Natural killer cell (primary cell): ENCODE measurements at places on chromosomes 5 and 9. TPM values are rescaled to one million over a fixed set of nuclear protein-coding genes. Genes with fewer than 3 reads are reported as not detected.

Gene PCDHGB1
- total RNA-seq, result not detected

Gene PCDHB14
- total RNA-seq, result not detected

Gene EIF4E1B
- not detected for total RNA-seq

Gene PFN3
- not detected for total RNA-seq

Gene ADAMTS19
- not detected for total RNA-seq

Gene GLDC
- total RNA-seq, result not detected

Gene GDF9
- 0.57 TPM for total RNA-seq

Gene CDC20B
- total RNA-seq, result not detected

Gene HEXB
- total RNA-seq, result 61.4 TPM

Gene GRM6
- total RNA-seq, result not detected

Gene KCNV2
- not detected for total RNA-seq

Gene ZNG1C
- 7.0 TPM for total RNA-seq

Gene FLT4
- total RNA-seq, result 0.68 TPM

Gene TRPM6
- total RNA-seq, result 0.36 TPM

Gene GRK6
- total RNA-seq, result 190 TPM

Gene GPR151
- not detected for total RNA-seq

Gene HEMGN
- 0.47 TPM for total RNA-seq

Gene WDR31
- total RNA-seq, result 0.19 TPM

Gene KLF4
- total RNA-seq, result 29.8 TPM

Gene SV2C
- total RNA-seq, result not detected

Gene HAUS6
- 14.9 TPM for total RNA-seq

Gene SHISAL2B
- not detected for total RNA-seq

Gene CCL21
- total RNA-seq, result not detected

Gene DBH
- total RNA-seq, result not detected

Gene C5orf58
- total RNA-seq, result not detected

Gene PIP5KL1
- total RNA-seq, result 1.4 TPM

Gene TMEM215
- not detected for total RNA-seq

Gene KIF4B
- total RNA-seq, result not detected

Gene CYFIP2
- 464 TPM for total RNA-seq

Gene F12
- 1.7 TPM for total RNA-seq

Gene PCDHB13
- total RNA-seq, result not detected

Gene TAF1L
- 0.05 TPM for total RNA-seq

Gene FAM114A2
- 29.4 TPM for total RNA-seq

Gene SLCO6A1
- not detected for total RNA-seq

Gene ZSWIM6
- total RNA-seq, result 10.5 TPM

Gene CCDC152
- 4.9 TPM for total RNA-seq

Gene ANXA2R
- total RNA-seq, result 38.0 TPM

Gene OR13C8
- total RNA-seq, result not detected

Gene CAVIN4
- total RNA-seq, result 0.63 TPM

Gene ZNF300
- 9.9 TPM for total RNA-seq

Gene HTR1A
- total RNA-seq, result not detected

Gene PTPN3
- total RNA-seq, result not detected

Gene ASPN
- not detected for total RNA-seq

Gene IFNA2
- not detected for total RNA-seq

Gene SMIM27
- total RNA-seq, result 18.0 TPM

Gene NCBP1
- 55.2 TPM for total RNA-seq

Gene TCF7
- total RNA-seq, result 158 TPM
